ENCODE measurements at places on chromosomes 5 and 9.

- no peak for DNase-seq
These were observed 116.6 kb downstream of the MUSK start for GRCh38 chr9:110785166-110785565.

GRCh38 chr9:135040892-135041291, 46.6 kb upstream of the OLFM1 start:
- no peak for DNase-seq

- no peak for DNase-seq
These were observed 58.2 kb upstream of the RXRA start for GRCh38 chr9:134267881-134268724.

GRCh38 chr5:117494188-117494587, 919.6 kb upstream of the SEMA6A start:
- DNase-seq, result peak; percentile 1

DNA sequence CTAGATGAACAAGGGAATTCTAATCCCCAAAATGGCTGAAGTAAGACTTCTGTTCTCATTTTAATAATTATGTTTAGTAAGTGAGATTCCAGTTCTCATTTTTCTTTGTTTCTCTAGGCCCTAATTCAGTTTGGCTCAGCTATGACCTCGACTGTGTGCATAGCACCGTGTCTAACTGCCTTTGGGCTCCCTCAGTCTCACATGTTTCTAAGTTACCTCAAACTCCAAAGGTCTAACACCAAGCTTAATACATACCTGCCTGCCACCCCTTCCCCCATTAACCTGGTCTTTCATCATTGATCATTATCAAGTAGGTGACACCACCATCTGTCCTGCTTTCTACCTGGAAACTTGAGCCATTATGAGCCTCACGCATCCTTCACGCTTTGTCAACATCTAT, 273.2 kb downstream of the SAXO1 start:
- DNase-seq, result no peak

- DNase-seq, result no peak
These were observed 15.0 kb downstream of the LPCAT1 start for GRCh38 chr5:1508659-1509290.

DNA sequence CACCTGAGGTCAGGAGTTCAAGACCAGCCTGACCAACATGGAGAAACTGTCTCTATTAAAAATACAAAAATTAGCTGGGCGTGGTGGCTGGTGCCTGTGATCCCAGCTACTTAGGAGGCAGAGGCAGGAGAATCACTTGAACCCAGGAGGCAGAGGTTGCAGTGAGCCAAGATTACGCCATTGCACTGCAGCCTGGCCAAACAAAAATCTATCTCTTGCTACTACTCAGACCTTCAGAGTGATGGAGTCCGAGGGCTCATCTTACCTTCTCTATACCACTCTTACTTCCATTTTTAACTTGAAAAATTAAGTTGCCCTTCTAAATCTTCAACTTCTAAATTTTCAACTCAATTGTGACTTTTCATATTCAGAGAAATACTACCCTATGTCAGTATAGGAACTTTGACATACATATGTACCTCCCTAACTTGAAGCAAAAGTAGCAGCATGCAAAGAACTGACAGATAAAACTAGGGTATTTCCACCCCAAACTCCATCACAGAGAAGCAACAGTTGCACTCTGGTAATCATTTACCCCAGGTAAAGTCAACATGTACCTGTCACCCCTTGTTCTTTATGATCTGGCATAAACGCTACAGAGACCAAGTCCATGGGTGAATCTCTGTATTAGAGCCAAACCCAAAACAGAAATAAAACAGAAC, 11.4 kb downstream of the ZFAND5 start:
- DNase-seq, result no peak

DNA sequence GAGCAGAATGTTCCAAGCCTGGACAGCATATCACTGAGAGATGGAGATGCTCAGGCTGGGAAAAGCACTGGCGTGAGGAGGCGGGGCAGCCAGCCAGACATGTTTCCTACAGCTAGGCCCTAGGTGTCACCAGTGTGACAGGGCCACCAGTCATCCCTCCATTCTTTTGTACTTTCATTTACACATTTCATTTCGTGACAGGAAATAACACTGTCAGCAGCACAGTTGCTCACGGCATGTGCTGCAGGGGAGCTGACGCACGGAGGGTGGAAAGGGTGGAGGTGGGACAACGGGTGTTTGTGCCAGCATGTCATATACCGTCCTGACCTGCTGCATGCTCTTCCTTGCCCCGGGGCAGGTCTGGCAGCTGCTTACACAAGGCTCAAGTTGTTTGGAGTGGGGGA, 14.8 kb upstream of the CEMIP2 start:
- no peak for DNase-seq

GRCh38 chr5:112923148-112923917, 1.3 kb upstream of the REEP5 start:
- no peak for DNase-seq

All from GM23248 (cell line).